GM23248 (cell line): ENCODE measurements at places on chromosomes 5 and 9. TPM values are rescaled to one million over a fixed set of nuclear protein-coding genes. Genes with fewer than 3 reads are reported as not detected.

The LCN1 gene
- total RNA-seq, result not detected in 2 replicates

The RETREG1 gene
- 0.22 and 5.1 TPM in 2 replicates for total RNA-seq

The IPO11 gene
- total RNA-seq, result 19.5 and 26.5 TPM in 2 replicates

The SIGMAR1 gene
- total RNA-seq, result 138 and 148 TPM in 2 replicates

The ANKRD34B gene
- total RNA-seq, result not detected in 2 replicates

The BHMT2 gene
- total RNA-seq, result 4.4 and 15.9 TPM in 2 replicates

The ZNF454 gene
- total RNA-seq, result 0.97 and 1.9 TPM in 2 replicates

The TMEM8B gene
- total RNA-seq, result 3.7 and 3.9 TPM in 2 replicates

The PCSK1 gene
- total RNA-seq, result 0.13 and 0.86 TPM in 2 replicates

The FSD1L gene
- 1.3 and 2.7 TPM in 2 replicates for total RNA-seq

The FCN2 gene
- not detected in 2 replicates for total RNA-seq

The ANKRD18A gene
- total RNA-seq, result not detected in 2 replicates
